T-cell (primary cell): ENCODE measurements at places on chromosomes 12 and 14.

- no peak for DNase-seq
These were observed 117.4 kb downstream of the DICER1 start for GRCh38 chr14:95039993-95040348.

DNA sequence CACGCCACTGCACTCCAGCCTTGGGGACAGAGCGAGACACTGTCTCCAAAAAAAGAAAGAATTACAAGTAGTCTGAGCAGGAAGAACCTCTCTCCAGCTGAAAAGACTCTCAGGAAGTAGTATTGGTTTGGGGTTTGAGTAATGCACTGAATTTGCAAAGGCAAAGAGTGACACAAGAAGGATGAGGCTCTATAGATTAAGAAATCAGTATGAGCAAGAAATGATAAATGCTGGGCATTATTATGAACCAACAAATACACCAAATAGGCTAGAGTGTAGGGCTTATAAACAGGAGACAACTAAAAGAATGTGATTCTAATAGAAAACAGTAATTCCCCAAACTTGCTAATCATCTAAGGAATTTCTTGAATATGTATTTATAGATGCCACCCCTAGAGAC lies 2.6 kb upstream of the SLC35E3 start:
- DNase-seq, result no peak

DNA sequence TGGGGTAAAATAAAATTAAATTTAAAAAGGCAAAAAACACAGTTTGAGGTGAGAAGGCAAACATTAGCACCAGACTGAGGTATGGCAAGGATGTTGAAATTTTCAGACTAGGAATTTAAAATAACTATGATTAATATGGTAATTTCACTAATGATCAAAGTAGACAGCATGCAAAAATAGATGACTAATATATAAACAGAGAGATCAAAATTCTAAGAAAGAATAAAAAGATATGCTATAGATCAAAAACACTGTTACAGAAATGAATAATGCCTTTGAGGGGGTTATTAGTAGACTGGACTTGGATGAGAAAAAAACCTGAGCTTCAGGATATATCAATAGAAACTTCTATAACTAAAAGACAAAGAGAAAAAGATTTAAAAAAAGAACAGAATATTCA lies 14.4 kb upstream of the GALNT8 start:
- DNase-seq, result no peak

DNA sequence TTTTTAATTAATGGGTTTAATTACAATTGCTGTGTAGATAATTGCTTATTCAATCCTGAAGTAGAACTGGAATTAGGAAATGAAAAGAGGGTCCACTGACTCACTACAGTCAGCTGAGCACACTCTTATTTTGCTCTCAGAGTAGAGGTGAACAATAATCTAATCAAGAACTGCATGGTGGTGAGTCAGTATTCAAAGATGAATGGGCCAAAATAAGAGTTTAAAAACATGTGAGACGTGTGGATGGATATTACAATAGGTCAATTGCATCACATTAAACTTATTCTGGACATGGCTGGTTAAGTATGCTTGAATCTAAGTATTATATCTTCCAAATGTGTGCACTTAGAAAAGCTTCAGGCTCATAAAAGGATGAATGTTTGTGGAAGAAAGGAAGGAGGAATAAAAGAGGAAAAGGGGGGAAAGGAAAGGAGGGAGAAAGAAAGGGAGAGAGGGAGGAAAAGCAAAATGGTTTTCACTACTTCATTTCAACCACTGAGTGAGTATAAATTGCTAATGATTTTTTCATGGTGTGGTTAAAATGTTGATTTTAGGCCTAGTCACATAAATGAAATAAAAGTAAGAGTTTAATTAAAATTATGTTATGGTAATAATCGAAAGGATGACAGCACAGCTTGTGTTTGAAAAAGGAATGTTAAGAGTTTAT lies 27.0 kb upstream of the EEA1 start:
- DNase-seq, result no peak

DNA sequence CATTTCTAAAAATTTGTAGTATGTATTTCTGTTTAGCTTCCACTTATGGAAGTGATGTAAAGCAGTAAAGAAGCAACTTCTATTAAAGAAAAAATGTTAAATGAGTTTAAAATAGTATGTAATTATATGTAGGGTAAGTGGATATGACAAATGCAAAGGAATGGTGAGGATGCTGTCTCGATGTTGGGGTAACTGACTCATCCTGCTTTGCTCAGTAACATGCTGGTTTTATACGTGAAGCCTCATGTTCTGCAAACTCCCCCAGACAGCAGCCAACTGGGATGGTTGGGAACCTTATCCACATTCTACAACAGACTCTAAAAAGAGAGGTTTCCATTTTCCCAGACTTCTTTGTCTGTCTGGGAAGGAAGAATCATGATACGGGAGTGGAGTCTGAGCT lies 1006.4 kb upstream of the TMEM132C start:
- DNase-seq, result no peak
